ENCODE measurements at places on chromosomes 1 and 21.

GRCh38 chr1:33322870-33323585 lies 2.1 kb upstream of the A3GALT2 start:
- H3K4me1 ChIP-seq: no peaks in the 10 kb centered on the region
- no peak overlapping the region for H3K4me3 ChIP-seq
- H3K36me3 ChIP-seq: peaks cover 60% of the 10 kb centered on the region
- no peaks in the 10 kb centered on the region for H3K27me3 ChIP-seq
- no peak for DNase-seq
- no peak overlapping the region for H3K27ac ChIP-seq

GRCh38 chr1:230385158-230385450 lies 41.0 kb downstream of the PGBD5 start:
- no peaks in the 10 kb centered on the region for H3K4me1 ChIP-seq
- no peak for DNase-seq
- no peak overlapping the region for H3K4me3 ChIP-seq
- H3K27me3 ChIP-seq: no peaks in the 10 kb centered on the region
- H3K27ac ChIP-seq: no peak overlapping the region
- H3K36me3 ChIP-seq: no peaks in the 10 kb centered on the region

GRCh38 chr1:107991371-107992066 lies 26.5 kb upstream of the VAV3 start:
- no peaks in the 10 kb centered on the region for H3K4me1 ChIP-seq
- H3K27me3 ChIP-seq: no peaks in the 10 kb centered on the region
- H3K4me3 ChIP-seq: no peak overlapping the region
- no peak for DNase-seq

DNA sequence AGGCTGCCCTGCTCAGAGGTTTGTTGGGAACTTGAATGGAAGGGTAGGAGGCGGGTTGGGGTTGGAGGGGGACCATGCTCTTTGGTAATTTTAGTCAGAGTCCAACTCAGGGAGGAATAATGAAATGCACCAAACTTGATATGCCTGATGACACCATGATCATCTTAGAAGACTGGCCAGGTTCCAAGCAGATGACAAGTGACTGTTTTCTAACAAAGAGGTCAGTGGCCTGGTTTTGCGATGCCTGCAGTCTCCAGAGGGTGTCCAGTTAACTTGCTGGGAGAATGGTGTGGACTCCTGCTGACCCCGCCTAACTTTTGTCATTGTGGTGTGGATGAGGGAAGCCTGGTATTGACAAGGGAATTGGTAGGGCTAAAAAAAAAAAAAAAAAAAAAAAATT lies 12.4 kb downstream of the VANGL1 start:
- H3K27me3 ChIP-seq: no peaks in the 10 kb centered on the region
- no peak overlapping the region for H3K27ac ChIP-seq
- DNase-seq: no peak
- H3K4me3 ChIP-seq: no peak overlapping the region
- H3K36me3 ChIP-seq: no peaks in the 10 kb centered on the region

GRCh38 chr1:221343136-221343535 lies 398.8 kb downstream of the DUSP10 start:
- H3K27ac ChIP-seq: no peak overlapping the region
- H3K27me3 ChIP-seq: no peaks in the 10 kb centered on the region
- no peak for DNase-seq
- H3K36me3 ChIP-seq: no peaks in the 10 kb centered on the region
- H3K4me3 ChIP-seq: no peak overlapping the region

DNA sequence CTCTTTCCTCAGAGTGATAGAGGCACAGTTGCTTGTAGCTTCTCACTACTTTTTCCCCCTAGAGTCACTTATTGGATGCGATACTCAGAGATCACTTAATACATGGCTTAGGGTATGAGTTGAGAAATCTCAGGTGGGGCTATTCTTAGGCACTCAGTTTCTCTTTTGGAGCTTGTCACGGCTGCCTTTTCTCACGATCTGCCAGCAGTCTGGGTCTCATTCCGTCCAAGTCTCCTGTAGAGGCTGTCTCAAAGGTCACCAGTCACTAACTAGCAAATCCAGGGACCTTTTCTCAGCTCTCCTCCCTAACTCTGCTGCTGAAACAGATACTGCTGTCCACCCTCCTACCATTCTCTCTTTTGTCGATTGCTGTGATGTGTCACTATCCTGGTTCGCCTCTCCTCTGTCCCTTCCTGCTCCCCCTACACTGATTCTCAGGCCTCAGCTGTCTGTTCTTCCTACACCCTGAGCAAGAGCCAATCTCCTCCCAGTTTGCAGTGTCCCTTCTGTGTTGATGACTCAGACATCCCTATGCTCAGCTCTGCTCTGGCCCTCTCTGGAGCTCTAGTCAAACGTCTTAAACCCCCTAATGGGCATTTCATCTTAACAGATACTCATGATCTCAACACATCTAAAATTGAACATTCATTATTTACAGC lies 12.4 kb downstream of the ATP1A2 start:
- peak overlapping the region; percentile 86 for H3K27ac ChIP-seq
- no peak overlapping the region for H3K4me3 ChIP-seq
- H3K36me3 ChIP-seq: peaks cover 31% of the 10 kb centered on the region
- H3K27me3 ChIP-seq: no peaks in the 10 kb centered on the region
- DNase-seq: no peak

DNA sequence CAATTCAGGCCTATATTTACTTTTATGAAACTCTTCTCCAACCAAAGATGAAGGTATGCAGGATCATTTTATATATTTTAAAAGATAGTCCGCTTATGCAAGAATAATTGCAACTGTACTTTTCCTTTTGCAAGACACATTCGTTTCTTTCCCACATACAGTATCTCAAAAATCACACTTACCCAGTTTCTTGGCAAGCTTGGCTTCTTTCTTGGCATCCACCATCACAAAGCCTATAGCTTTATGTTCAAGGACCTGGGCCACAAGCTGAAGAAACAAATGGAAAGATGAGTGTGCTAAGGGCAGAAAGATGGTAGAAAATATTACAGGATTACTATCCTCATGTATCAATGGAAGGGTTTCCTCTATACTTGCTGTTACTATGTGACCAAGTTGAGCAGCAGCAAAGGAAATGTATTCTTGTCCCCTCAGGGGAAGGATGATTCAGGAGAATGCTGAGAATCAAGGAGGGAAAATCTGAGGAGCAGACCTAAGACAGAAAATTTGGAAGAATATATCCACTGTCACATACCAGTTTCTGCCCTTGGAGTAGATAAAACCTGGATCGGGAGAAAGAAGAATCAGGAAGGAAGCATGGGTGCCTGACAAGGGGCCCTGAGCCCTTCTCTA lies 23.8 kb downstream of the CASQ2 start:
- DNase-seq: no peak
- H3K4me1 ChIP-seq: no peaks in the 10 kb centered on the region
- no peak overlapping the region for H3K27ac ChIP-seq
- H3K4me3 ChIP-seq: no peak overlapping the region
- H3K27me3 ChIP-seq: no peaks in the 10 kb centered on the region
- no peaks in the 10 kb centered on the region for H3K36me3 ChIP-seq

GRCh38 chr1:31753707-31754349 lies 10.3 kb downstream of the ADGRB2 start:
- H3K4me1 ChIP-seq: peaks cover 30% of the 10 kb centered on the region
- H3K27me3 ChIP-seq: no peaks in the 10 kb centered on the region
- no peak overlapping the region for H3K4me3 ChIP-seq
- peak overlapping the region; percentile 60 for H3K27ac ChIP-seq
- no peaks in the 10 kb centered on the region for H3K36me3 ChIP-seq

DNA sequence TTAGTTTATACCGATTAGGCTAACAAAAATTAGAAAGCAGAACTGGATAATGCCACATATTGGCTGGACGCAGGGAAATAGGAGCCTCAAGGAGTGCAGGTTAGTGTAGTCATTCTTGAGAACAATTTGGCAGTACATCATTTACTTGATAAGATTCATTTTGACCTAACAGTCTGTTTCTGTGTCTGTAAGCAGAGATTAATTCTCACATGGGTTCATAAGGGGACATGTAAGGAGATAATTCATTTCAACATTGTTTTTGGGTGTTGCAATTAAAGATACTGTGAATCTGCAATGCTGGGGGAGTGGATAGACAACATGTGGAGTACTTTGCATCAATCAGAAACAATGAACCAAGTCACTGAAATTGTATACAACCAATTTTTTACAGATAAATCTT lies 32.0 kb downstream of the AGO3 start:
- DNase-seq: no peak
- no peaks in the 10 kb centered on the region for H3K27me3 ChIP-seq
- peaks cover 8% of the 10 kb centered on the region for H3K36me3 ChIP-seq
- H3K4me3 ChIP-seq: no peak overlapping the region

DNA sequence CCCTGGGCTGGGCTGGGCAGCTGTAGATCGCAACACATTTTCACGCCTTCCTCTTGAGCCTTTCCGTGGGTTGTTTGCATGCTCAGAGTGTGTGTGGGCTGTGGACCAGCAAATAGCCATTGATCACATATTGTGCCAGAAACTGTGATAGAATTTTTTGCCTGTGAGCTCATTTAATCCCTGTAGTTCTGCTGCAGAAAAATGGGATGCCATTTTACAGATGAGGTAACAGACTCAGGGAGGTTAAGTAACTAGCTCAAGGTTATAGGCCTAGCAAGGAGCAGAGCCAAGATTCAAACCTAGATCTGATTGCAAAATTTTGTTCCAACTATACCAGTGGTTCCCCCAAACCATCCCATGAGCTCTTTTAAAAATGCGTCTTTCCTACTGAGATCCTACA lies 10.5 kb downstream of the SPATA46 start:
- peaks cover 17% of the 10 kb centered on the region for H3K36me3 ChIP-seq
- no peak overlapping the region for H3K27ac ChIP-seq
- no peaks in the 10 kb centered on the region for H3K27me3 ChIP-seq

DNA sequence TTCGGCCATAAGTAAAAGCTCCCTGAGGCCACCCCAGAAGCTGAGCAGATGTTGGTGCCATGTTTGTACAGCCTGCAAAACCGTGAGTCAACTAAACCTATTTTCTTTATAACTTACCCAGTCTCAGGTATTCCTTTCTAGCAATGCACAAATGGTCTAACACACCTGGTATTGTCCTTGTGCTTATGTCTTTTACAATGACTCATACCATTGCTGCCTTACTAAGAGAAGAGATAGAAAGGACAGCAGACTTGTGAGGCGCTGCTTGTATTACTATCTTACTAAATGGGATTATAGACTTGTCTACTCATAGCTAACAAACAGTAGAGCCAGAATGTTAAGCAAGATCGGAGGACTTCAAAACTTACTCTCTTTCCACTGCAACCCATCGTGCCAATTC lies 18.5 kb upstream of the CYYR1 start:
- H3K36me3 ChIP-seq: no peaks in the 10 kb centered on the region
- no peak overlapping the region for H3K4me3 ChIP-seq
- H3K27me3 ChIP-seq: no peaks in the 10 kb centered on the region
- no peak for DNase-seq
- no peak overlapping the region for H3K27ac ChIP-seq

GRCh38 chr1:50123071-50123470 lies 14.4 kb downstream of the ELAVL4 start:
- no peaks in the 10 kb centered on the region for H3K27me3 ChIP-seq
- no peak overlapping the region for H3K27ac ChIP-seq
- no peak for DNase-seq

GRCh38 chr21:27292229-27292628 lies 325.3 kb upstream of the ADAMTS5 start:
- peaks cover 12% of the 10 kb centered on the region for H3K4me1 ChIP-seq
- DNase-seq: no peak
- no peaks in the 10 kb centered on the region for H3K36me3 ChIP-seq
- H3K27ac ChIP-seq: no peak overlapping the region

DNA sequence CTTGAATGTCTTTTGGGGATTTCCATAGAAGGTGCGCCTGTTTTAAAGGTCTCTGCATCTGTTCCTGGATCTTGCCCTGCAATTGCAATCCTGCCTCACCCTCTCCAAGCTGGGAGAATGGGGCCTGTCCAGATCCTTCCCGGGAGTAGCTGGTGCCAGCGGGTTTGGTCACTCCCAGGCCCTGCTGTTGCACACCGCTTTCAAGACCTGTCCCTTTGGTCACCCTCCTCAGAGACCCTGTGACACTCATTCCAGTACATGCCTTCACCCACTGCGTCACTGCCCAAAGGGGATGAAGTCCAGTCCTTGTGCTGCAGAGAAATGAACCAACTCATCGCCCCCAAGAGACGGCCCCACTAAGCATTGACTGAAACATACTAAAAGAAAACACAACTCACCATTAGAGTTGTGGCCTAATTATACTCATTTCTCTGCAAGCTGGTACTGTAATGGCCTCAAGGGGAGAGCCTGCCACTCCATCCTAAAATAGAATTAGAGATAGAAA lies 1.9 kb upstream of the IRF2BP2 start:
- H3K4me3 ChIP-seq: peak overlapping the region; percentile 14
- H3K4me1 ChIP-seq: peaks cover 38% of the 10 kb centered on the region
- peak; percentile 90 for DNase-seq
- H3K27me3 ChIP-seq: no peaks in the 10 kb centered on the region
- peaks cover 17% of the 10 kb centered on the region for H3K36me3 ChIP-seq
- H3K27ac ChIP-seq: peak overlapping the region; percentile 99

- H3K27me3 ChIP-seq: peaks cover 23% of the 10 kb centered on the region
- no peaks in the 10 kb centered on the region for H3K36me3 ChIP-seq
- peaks cover 11% of the 10 kb centered on the region for H3K4me1 ChIP-seq
- no peak overlapping the region for H3K27ac ChIP-seq
- no peak for DNase-seq
- peak overlapping the region; percentile 56 for H3K4me3 ChIP-seq
These were observed 2.4 kb downstream of the NHLH2 start for GRCh38 chr1:115838431-115839028.

GRCh38 chr1:27634985-27635367 lies at the start of gene FGR:
FGR (minus strand) TSS chr1:27635185; CDS start chr1:27623916, 11,269 bp downstream.
- peak within 1 kb of the TSS; percentile 40 for H3K4me3 ChIP-seq
- no peaks in the 10 kb centered on the region for H3K27me3 ChIP-seq
- H3K4me1 ChIP-seq: peaks cover 3% of the 10 kb centered on the region
- no peak for DNase-seq
- H3K36me3 ChIP-seq: no peaks in the 10 kb centered on the region

DNA sequence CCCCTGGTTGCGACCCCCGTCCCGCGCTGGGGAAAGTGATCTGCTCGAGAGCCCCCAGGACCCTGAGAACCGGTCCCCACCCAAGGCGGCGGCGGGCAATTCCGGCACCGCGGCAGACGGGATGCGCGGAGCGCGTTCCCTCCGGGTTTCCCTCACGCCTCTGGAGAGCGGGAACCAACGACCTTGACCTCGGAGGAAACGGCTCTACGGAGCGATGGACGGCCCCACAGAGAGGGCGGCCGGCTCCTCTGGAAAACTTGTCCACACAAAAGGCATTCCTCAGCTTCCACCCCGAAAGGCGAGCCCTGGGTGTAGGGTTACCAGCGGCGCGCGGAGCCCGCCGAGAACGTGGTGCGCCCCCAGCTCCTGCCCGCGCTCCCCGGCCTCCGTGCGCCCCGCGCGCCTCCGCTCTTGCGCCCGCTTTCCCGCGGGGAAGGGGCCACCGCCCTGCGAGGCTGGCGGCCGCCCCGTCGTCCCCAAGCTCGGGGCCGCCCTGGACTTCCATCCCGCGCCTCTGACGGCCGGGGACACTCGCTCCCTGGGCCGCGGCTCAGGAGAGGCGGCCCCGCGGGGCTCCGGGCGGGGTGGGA lies 391 bp upstream of the KIAA1614 start:
- peaks cover 9% of the 10 kb centered on the region for H3K36me3 ChIP-seq
- peak; percentile 62 for DNase-seq
- H3K27me3 ChIP-seq: no peaks in the 10 kb centered on the region

GRCh38 chr1:25945761-25946160 lies 39.5 kb upstream of the STMN1 start:
- no peak overlapping the region for H3K27ac ChIP-seq
- no peaks in the 10 kb centered on the region for H3K27me3 ChIP-seq
- H3K36me3 ChIP-seq: no peaks in the 10 kb centered on the region
- no peak overlapping the region for H3K4me3 ChIP-seq
- no peaks in the 10 kb centered on the region for H3K4me1 ChIP-seq
